ENCODE measurements at places on chromosomes 13 and 19.
A peak's percentile ranks its signal among the peaks of the same experiment; 100 is the strongest.

DNA sequence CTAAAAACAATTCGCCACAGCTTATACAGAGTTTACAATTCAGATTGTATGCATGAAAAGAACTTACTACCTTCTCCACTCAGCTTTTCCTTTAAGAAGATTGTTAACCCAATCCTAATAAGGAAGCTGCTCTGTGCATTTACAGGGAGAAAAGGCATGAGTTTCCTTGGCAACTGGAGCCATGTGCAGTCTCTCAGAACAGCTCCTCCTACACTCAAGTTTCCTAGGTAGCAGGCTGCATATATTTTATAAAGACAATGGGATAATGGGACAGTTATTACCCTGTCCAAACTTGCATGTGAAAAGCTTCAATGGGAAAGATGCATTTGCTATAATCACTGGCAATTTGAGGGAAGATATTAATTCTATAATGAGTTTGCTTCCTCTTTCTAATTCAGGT is 125.5 kb upstream of the TRPC4 start:
- DNase-seq: no peak

DNA sequence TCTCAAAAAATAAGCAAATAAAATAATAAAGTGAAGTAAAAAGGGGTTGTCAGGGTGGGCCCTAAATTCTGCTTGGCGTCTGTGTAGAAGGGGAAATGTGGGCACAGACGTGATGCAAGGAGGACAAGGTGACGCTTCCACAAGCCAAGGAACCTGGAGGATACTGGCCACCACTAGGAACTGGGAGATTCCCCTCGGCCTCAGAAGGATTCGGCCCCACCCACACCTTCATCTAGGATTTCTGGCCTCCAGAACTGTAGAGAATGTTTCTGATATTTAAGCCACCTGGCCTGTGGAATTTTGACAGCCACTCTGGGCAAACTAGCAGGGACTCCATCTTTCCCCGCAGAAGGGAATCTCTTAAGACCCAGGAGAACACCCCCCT is 1.1 kb downstream of the PLEKHJ1 start:
- no peak for DNase-seq

DNA sequence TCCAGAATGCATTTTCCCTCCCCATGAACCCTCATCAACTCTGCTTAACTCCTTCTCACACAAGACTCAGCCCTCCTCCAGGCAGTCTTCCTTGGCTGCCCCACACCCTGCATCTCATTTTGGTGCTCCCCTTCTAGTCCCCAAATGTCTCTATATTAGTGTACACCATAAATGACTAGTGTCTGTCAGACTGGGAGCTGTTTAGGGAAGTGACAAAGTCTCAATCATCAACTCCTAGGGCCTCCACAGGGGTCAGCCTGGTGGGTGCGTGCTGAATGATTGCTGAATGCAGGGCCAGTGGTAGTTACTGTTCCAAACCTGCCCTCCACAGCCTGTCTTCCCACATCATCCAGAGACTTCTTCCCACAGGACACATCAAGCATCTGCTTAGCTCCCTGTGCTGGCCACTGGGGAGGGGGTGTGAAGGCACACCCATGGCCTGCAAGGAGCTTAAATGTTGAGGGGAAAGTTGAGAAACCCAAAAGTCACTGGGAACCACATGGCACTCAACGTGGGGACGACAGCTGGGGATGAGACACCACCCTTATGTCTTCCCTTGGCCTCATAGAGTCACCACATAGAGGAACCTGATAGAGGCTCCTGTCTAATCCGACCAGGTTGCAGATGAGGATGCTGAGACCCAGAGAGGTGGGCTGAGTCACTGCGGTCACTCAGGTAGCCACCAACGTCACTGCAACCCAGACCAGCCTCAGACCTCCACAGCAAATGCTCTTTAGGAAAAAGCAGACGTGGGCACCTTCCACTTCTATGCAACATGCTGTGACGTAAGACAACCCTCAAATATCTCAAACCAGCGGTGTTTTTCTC is 79.3 kb upstream of the TM9SF2 start:
- no peak for DNase-seq

GRCh38 chr19:12708641-12709040 is 12.2 kb upstream of the FBXW9 start:
- DNase-seq: no peak

GRCh38 chr19:44668985-44669764 is 2.1 kb upstream of the CEACAM19 start:
- DNase-seq: no peak

DNA sequence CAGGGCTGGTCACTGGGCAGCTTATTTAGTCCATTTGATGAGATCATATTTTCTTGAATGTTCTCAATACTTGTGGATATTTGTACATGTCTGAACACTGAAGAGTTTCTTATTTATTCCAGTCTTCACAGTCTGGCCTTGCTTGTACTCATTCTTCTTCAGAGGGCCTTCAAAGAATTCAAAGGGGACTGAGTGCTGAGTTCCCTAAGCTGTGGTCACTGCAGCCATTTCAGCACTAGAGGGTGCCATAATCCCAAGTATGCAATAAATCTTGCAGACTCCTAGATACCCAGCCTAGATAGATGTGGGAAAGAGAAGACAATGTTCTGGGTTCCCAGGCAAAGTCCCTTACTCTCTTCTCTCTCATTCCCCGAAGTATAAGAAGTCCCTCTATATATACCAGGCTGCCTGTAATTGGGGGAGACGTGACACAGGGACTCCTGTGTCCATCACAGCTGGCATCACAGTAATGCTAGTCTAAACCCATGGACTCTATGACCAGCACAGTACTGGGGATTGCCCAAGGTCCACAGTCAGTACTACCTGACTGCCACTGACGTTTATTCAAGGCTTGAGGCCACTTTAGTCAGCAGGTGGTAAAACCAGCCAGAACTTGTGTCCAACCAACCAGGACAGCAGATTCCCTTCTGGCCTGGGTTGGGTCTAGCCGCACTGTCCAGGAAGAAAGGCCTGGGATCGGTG is 8.9 kb upstream of the VN1R1 start:
- DNase-seq: no peak

DNA sequence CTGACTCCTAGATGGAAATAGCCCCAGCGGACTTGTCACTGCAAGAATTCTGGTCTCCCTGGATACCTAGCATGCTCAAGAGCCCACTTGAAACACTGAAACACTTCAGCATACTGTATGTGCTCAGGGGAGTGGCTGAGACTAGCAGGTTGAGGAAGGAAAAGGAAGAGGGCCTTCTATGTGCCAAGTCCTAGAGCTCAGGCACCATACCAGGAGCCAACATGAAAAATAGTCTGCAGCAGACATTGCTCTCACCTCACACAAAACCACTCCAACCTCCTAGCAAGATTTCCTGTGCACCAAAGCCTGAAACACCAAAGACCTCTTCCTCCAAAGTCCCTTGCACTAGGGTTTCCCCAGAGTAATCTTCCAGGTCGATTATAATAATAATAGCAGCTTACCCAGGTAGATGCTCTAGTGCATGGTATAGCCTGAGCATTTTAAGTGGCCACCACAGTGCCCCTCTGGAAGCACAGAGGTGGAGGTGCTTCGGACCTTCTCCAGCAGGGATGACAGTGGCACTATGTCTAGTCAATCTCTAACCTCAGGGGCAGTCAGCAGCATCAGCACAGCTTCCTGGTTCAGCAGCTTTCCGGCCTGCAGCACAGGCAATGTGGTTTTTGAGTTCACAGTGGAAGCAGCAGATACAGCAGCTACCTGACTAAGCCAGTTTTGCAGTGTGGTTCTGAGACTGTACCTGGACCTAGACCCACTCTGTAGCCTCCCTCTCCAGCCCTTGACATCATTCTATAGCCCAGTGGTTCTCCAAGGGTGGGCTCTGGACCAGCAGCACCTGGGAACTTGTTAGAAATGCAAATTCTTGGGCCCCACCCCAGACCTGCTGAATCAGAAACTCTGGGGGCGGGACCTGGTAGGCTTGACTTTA is 45.6 kb upstream of the UBE2L5 start:
- DNase-seq: peak; percentile 57

- DNase-seq: no peak
Observed at GRCh38 chr13:67726979-67727378, 496.8 kb upstream of the PCDH9 start.

GRCh38 chr13:26442541-26442940 is 114.9 kb upstream of the WASF3 start:
- no peak for DNase-seq

DNA sequence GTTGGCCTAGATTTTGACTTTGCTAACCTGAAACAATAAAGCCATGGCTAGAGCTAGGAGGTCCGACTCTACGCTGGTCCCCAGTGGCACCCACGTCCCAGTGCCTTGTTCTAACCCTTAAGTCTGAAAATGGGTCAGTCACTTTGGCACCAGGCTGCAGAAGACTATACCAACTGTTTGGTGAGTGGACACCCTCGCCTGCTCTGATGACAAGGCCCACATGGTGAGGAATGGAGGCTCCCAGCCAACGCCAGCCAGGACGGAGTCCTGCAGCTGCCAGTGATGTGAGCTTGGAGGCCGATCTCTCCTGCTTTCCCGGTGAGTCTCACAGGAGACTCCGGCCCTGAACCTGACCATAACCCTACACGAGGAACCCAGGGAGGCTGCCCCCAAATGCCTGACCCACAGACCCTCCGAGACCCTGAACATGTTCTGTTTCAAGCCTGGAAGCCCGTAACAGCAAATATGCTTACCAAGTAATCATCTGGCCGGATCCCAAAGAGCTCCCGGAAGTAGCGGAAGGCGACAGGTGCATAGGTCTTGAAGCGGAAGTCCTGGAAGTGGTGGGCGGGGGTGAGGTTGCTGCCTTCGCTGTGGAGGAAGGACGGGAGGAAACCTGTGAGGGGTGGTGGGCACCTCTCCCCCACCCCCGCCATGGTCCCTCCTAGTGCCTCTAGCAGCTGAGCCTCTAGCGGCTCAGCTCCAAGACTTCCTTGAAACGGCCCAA is 34.1 kb upstream of the CACTIN start:
- no peak for DNase-seq

DNA sequence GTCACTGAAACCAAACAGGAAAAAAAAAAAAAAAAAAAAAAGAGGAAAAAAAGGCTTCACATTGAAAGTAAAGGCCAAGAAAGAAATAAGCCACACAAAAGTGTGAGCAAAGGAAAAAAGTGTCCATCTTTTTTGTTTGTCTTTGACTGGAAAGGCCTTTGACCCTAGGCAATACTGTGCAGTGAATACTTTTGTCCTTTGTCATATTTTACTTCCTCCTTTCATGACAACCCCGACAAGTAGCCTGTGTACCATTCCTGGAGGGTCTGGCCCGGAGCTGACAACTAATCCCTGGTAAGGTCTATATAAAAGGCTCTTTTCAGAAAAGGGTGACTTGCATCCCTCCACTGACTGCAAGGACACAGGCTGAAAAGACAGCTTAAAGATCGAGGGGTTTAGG is 12.9 kb upstream of the MICU2 start:
- DNase-seq: no peak

DNA sequence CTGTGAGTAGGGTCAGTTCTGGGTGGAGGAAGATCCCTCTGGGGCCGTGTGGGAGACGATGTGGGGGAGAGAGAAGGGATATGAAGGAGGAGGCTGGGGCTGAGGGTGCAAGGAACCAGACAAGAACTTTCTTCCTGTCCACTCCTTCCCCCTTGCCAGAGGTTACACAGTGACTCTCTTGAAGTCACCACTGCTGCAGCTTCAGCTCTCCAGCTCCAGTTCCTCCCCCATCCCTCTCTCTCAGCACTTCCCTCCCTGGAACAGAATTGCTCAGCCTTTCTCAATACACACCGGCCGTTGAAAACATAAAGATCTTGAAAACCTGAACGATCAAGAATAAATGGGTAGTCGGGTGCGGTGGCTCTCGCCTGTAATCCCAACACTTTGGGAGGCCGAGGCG is 5.1 kb downstream of the ZSWIM9 start:
- DNase-seq: no peak

- no peak for DNase-seq
Observed at GRCh38 chr19:708154-709143, at the start of gene PALM. Gene PALM (plus strand): TSS chr19:708935. CDS start chr19:709147, 212 bp downstream.

DNA sequence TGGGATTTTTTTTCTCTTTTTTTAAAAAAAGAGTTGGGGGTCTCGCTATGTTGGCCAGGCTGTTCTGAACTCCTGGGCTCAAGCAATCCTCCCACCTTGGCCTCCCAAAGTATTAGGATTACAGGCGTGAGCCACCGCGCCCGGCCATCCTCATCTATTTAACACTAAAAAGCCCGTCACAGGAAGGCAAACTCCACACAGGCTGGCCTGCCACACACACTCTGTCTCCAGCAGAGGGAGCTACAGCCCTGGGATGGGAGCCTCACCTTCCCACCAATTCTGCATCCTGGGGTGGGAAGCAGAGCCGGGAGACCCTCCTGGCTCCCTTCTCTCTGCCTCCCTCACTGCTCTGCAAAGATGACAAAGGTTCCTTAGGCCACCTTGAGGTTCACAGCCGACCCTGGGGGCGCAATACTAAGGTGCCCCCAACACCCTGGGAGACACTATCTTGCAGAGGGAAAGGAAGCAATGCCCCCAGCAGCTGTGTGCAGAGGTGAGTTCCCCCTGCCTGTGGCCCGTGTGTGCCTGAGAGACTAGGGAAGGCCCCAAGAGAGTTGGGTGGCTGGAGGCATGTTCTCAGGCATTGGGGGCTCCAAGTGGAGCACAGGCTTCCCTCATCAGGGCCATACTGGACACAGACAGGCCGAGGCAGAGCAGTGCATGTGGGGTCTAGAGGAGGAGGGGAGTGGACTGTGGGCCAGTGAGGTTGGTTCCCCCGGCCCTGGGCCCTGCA is 27.4 kb upstream of the TIMM44 start:
- no peak for DNase-seq

DNA sequence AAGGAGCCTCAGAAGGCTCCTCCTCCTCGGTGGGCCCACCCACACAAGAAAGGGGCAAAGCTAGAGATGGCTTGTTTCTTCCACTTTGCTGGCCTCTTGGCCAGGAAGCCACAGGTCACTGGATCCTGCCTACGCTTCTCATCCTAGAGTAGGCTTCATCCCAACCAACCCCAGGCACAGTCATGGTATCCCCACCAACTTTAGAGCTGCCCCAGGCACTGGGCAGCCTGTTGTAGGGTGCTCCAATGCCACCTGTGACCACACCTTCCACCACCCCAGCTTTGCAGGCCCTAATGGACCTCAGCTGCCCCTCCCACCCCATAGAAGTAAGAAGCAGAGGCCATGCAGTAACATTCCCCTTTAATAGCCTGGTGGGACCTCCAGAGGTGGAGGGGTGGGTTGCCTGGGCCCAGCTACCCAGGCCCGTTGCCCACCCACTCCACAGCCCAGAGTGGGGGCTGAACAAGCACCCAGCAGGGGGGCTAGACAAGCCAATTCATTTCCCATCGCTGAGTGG is 522 bp upstream of the CHMP2A start:
- DNase-seq: no peak

DNA sequence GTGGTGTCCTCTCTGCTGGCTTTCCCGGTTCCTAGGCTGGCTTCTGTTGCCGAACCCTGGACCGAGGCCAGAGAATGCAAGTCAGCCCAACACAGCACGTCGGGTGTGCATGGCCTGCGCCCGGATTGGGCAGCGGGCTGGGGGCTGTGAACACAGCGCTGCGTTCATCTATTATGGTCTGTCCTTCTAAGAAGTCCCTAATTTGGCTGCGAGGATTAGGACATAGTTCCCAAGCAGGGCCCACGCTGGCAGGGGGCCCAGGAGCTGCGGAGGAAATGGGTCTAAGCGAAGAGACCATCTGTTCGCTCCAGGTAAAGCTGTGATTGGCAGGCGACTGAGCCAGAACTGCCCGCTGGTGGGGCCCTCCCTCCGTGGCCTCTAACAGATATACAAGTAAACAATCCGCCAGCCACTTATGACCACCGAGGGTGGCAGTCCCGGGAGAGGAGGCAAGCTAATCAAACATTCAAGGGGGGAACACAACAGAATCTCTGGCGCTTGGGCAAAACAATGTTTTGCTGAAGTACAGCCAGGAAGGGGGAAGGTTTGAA is 6.0 kb downstream of the SYCE2 start:
- DNase-seq: no peak
